AG08395 (cell line): ENCODE measurements at places on chromosomes 1 and 21.

DNA sequence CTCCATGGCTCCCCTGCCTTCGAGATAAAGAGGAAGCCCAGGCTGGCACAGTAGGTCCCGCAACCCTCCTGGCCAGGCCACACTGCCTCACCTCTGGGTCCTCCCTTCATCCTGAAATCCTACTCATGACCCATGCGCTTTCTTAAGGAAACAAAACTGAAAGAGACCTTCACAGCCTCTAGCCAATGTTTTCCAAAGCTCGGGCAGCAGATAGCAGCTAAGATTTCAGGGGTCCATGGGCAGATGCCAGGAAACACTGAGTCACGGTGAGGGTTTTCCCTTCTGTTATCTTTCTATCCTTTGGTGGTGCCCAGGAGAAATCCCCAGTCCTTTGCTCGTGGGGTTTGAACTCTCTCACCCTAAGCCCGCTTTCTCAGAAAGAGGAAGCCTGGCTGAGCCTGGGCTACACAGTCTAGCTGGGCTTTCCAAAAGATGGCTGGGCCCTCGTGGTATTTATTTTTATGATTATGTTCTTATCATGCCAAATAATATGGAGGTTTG lies 26.6 kb downstream of the TTC39A start:
- DNase-seq, result no peak

DNA sequence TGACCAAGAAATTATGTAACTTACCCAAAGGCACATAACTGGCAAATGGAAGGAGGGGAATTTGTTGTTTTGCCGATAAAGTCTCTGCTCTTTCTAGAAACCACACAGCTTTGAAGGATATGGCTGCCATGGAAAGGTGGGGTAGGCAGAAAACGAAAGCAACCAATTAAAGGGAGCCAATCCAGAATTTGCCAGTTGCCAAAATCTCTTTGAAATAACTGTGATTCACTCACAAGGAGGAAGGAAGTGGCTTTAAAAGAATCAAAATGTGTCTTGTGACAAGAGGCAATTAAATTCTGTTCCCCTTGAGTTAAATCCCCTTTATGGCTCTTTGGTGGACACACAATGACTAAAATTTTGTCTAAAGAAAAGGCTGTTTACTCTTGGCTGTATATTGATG lies 61.2 kb upstream of the CCDC190 start:
- peak; percentile 30 for DNase-seq

DNA sequence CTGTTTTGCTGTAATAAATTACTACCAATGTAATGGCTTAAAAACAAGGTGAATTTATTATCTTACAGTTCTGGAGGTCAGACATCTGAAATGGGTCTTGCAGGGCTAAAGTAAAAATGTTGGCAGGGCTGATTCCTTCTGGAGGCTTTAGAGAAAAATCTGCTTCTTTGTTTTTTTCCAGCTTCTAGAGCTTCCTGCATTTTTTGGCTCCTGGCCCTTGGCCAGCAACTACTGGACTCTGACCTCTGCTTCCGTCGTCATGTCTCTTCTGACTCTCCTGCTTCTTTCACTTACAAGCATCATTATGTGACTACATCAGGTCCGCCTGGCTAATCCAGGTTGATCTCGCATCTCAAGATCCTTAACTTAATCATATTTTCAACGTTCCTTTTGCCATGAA lies 350.9 kb downstream of the S1PR1 start:
- no peak for DNase-seq

DNA sequence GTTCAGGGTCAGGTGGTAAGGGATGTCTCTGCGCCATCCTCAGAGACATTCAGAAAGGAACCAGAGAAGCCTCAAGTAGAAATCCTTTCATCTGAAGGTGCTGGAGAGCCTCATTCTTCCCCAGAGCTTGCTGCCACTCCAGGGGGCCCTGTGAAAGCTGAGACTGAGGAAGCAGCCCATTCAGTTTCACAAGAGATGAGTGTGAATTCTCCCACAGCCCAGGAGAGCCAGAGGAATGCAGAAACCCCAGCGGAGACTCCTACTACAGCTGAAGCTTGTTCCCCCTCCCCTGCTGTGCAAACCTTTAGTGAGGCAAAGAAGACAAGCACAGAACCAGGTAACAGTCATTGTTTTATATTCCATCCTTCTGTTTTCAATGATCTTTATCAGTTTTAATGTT lies 38.7 kb downstream of the ZBTB40 start:
- no peak for DNase-seq

DNA sequence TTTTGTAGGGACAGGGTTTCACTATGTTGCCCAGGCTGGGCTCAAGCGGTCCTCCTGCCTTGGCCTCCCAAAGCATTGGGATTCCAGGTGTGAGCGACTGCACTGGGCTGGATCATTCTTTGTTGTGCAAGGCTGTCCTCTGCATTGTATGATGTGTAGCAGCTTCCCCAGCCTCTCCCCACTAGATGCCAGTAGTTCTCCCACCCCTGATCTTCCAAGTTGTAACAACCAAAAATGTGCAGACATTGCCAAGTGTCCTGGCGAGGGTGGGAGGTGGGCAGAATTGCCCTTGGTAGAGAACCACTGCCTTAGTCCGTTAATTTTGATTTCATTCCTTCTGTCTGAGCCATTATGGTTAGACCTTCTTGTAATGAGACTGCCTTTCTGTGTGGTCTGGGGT lies 7.2 kb downstream of the GALNT2 start:
- DNase-seq, result no peak

- DNase-seq, result no peak
These were observed 146.7 kb downstream of the PSMG1 start for GRCh38 chr21:39036581-39036980.

DNA sequence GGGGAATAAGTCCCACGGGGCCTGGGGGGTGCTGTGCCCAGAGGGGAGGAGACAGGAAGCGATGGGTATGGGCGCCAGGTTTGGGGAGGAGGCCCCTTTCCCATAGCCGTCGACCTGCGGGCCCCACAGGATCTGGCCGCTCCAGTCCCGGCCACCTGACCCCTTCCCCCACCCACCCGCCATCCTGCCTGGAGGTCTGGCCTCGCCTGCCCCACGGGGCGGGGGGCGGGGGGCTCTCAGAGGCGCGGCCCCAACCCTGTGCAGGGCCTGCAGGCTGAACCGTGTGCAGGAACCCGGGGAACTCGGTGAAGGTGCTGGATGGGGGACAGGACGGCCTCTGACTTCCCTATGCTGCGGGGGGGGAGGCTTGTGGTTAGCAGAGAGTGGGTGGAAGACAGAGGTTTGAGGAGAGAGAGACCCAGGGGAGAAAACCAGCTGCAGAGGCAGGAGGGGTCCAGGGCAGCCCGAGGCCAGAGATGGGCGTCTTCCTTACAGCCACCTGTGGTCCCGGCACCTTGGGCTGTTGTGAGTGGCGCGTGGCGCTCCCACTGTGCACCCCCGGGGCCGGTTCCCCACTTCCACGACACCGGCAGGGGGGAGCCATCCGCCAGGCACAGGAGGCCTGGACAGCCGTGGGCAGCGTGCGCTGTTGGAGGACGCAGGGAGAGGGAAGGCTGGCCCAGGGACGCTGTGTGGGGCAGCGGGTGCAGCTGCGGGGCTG lies 2.5 kb upstream of the TNFRSF18 start:
- DNase-seq, result no peak

- peak; percentile 61 for DNase-seq
These were observed 4.5 kb downstream of the PRELP start for GRCh38 chr1:203480084-203480483.

DNA sequence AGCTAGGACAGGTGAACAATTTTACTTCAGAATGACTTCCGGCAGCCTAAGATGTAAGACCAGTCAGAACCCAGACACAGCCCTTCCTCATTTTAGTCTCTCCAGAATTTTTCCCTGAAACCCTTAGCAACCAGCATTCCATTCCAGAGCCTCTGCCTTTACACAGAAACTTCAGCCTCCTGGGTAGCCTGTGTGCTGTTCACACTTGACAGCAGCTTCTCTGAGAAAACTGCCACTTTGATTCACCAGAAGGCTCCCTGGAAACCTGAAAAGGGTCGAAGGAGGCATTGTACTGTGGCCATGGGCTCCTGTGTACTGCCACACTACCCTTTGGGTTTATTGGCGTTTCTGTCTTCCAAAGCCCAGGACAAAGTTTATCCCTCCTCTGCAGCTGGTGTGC lies 17.4 kb downstream of the HYI start:
- DNase-seq, result no peak

- no peak for DNase-seq
These were observed 10.8 kb upstream of the BCAR3 start for GRCh38 chr1:93692451-93692861.

GRCh38 chr1:99084562-99084961 lies 79.9 kb upstream of the PLPPR5 start:
- no peak for DNase-seq

DNA sequence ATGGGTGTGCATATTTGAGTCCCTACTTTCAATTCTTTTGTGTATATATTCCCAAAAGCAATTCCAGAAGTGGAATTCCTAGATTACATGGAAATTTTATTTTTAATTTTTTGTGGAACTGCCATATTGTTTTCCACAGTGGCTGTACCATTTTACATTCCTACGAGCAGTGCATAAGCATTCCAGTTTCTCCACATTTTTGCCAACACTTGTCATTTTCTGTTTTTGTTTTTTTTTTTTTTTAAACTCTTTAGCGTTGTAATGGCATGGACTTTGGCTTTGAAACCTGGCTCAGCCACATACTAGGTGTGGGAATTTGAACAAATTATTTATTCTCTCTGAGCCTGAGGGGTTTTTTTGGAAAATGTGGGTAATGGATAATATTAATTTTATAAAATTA lies 214.5 kb upstream of the UBE2U start:
- DNase-seq, result no peak

- DNase-seq, result no peak
These were observed 7.1 kb upstream of the CRYBG2 start for GRCh38 chr1:26360807-26361604.

DNA sequence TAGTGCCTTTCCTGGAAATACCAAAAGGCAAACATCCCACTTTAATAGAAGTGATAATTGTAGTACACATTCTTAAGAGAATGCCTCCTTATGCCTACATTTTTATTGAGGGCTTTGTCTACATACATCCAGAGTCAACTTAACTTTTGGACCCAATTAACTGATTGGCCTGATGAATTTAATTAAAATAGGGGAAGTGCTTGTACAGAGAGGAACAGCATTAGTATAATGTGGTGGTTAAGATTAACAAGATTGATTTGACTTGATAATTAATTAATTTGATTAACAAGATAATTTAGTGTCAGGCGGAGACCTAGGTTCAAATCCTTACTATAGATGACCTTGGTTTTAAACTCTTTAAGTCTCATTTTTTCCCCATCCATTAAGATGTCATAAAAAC lies 111.4 kb downstream of the NFIA start:
- no peak for DNase-seq
